ENCODE measurements at places on chromosomes 3 and 15.

GRCh38 chr3:115246461-115247020 lies 99.5 kb upstream of the ZBTB20 start:
- DNase-seq: no peak

- no peak for DNase-seq
Observed at GRCh38 chr15:80587816-80588456, 107.2 kb upstream of the ABHD17C start.

- no peak for DNase-seq
Observed at GRCh38 chr3:160129459-160130061, 95.7 kb upstream of the C3orf80 start.

- no peak for DNase-seq
Observed at GRCh38 chr15:59206623-59207183, at the start of gene LDHAL6B. Gene LDHAL6B, plus strand, starts transcription at chr15:59206843. Its CDS starts 98 bp downstream, at chr15:59206941.

DNA sequence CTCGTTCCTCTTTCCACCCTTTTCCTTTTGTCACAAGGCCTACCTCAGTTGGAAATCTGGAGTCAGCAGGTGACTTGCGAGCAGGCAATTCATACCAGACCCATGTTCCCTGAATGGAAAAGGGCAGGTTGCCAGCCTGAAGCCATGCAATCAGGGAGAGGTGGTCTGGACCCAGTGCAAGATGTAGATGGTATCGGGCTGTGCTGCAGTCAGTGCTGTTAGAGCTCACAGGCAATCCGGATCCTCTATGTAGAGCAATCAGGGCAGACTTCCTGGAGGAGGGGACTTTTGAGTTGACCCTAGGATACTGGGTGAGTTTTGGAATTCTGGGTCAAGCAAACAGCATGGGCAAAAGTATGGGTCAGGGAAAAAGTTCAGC lies 18.9 kb downstream of the LOXL1 start:
- DNase-seq: no peak

- DNase-seq: no peak
Observed at GRCh38 chr15:75659928-75660645, 12.4 kb downstream of the SNX33 start.

DNA sequence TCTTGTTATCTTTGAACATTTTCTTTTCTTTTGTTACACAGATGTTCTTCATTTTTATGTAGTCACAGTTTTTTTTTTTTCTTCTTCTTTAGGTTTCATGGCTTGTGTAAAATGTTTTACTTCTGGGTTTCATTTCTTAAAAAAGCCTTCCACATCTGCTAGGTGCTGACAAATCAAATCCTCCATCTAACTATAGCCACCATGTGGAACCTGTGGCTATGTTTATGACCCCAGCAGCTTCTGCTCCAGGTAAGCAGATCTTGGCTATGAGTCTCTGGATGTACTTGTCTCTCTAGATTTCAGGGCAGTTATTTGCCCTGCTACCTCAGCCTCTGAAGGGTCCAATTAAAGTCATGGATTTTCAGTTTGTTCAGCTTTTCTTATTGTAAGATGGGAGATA lies 44.5 kb downstream of the OXSM start:
- no peak for DNase-seq

GRCh38 chr3:123586131-123586530 lies 1.3 kb upstream of the HACD2 start:
- DNase-seq: peak; percentile 64

DNA sequence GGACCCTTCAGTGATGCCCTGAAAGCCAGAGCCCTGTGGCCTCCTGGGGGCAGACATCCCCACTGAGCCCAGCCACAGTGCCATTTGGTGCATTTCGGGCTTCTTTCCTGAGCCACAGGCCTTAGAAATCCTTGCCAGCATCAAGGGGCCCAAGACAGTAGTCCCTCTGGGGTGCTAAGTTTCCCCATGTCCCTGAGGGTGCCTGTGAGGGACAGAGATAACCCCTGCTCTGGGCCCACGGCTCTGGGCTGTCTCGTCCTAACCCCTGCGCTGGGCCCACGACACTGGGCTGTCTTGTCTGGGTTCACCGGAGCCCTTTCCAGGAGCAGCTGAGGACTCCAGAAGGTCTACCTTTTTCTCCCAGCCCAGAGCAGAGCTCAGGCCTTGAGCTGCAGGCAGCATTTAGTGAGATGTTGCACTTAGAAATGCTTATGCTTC lies 45.1 kb upstream of the FGD5 start:
- no peak for DNase-seq

GRCh38 chr3:197858133-197858532 lies 67.1 kb downstream of the LRCH3 start:
- no peak for DNase-seq

DNA sequence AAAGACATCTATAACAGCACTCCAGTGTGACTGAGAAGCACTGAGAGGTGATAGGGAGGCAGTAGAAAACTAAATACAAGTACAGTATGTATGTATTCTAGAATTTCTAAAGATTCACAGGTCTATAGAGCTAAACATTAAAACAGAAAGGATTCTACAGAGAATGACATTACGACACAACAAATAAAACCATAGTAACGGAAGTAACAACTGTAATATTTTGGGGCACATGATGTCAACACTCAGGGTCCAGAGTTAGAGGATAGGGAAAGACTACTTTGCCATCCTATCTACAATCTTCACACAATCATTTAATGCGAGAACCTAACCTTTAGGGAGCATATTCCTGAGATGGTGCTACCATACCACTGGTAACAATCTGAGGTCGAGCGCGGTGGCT lies 13.6 kb downstream of the UBXN7 start:
- no peak for DNase-seq

DNA sequence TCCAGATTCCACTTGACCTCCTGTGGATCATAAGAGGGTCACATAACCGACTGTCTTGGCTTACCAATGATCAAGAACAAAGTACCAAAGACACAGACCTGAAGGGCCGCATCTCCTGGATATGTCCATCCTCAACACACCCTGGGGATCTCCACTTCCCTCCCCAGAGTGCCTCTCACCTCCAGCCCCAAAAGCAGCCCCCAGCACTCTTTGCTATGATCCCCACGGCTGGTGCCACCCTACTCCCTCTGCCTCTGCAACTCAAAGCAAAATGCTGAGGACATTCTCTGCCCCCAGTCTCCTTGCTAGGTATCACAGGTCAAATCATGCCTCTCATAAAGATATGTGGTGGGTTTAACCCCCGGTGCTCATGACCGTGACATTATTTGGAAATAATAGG lies 32.7 kb downstream of the SLCO2A1 start:
- DNase-seq: no peak

DNA sequence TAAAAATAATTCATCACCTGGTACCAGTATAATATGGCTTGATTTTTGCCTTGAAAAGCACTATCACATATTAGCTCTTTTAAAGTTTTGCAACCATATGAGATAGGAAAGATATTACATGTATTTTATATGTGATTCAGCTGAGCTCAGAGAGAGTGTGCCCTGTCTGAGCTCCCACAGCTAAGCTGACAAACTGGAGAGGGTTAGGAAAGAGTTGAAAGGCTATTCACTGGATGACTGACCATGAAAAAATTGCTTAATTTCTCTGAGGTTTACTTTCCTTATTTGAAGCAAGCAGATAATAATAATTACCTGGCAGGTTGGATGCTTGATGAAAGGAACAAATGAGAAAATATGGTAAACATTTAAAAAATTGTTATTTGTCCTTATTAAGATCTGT lies 97.4 kb upstream of the CCDC80 start:
- no peak for DNase-seq

DNA sequence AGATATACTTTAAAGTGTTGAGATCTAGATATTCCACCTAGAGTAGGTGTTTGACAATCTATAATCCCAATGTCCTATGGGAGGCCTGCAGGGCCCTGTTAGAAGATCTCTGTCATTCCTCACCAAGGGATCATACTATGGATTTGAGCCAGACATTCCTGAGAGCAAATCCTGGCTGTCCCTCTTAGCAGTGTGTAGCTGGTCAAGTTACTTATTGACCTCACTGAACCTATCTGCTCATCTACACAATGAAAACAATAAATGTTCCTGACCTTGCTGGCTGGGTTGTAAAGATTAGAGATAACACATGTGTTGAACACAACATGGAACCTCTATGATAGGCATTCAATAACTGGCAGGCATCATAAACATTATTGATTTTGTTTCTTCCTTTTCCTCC lies 265.6 kb upstream of the ATP11B start:
- DNase-seq: no peak

- no peak for DNase-seq
Observed at GRCh38 chr3:142604940-142605339, 8.7 kb downstream of the PLS1 start.

- no peak for DNase-seq
Observed at GRCh38 chr3:23663661-23664186, 142.0 kb upstream of the UBE2E1 start.

DNA sequence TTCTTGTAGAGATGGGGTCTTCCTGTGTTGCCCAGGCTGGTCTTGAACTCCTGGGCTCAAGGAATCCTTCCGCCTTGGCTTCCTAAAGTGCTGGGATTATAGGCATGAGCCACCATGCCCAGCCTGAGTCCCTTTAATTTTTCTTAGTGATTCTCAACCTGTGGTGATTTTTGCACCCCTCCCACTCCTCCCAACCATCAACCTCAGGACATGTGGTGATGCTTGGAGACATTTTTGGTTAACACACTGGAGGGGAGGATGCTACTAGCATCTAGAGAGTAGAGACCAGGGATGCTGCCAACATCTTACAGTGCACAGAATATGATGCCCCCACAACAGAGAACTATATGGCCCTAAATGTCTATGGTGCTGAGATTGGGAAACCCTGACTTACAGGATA lies 83.0 kb upstream of the LMOD3 start:
- DNase-seq: no peak

DNA sequence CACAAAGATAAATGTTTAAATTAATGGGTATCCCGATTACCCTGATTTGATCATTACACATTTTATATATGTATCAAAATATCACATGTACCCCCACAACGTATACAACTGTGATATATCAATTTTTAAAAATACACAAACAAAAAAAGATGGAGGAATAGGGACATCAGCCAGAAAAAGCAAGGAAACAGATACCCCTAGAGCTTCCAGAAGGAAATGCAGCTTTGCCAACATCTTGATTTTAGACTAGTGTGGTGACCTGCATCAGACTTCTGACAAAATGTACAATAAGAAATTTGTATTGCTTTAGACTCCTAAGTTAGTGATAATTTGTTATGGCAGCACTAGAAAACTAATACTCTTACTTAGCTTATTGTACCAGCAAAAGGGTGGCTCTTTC lies 483.8 kb downstream of the TUSC7 start:
- DNase-seq: no peak

GRCh38 chr15:66822114-66822513 lies 120.1 kb downstream of the SMAD6 start:
- no peak for DNase-seq

DNA sequence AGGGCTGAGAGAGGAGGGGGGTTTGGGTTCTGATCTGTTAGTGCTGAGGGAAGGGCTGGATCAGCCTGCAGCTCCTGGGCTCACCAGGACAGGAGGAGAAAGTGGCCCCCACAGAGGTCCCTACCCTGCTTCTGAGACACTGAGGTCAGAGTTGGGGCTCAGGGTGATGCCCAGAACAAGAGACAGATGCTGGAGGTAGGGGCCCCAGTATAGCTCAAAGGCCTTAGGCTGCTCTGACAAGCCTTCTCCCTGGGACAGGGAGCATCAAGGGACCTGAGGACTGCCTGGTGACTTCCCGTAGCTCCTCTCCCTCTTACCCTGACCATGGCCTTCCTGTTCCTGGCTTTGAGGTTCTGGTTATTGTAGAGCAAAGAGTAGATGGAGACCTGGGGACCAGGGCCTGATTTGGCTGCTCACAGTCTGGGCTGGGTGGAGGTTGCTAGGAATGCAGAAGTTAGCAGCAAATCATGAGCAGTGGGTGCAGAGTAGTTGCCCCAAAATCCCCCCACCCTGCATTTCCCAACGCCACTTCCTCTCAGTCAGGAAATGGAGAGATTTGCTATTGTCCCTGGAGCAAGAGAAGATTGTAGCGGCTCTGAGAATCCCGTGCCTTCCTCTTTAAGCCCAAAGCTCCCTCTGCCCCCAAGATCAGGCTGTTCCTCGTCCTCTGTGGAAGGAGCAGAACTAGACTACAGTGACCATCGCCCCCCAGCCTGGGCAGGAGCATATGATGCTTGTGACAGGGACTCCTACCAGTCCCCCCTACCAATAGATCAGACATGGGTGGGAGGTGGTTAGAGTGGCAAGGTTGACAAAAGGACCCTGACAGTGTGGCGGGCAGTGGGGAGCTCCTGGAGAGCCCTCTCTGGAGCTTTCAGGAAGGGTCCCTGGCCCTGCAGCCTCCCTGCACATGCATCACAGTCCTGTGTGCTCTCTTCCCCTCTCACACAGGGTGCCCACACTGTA lies 47.4 kb upstream of the SEC22A start:
- no peak for DNase-seq

GRCh38 chr15:96736384-96736783 lies 405.9 kb downstream of the NR2F2 start:
- DNase-seq: no peak

GRCh38 chr3:106125321-106125720 lies 256.5 kb upstream of the CBLB start:
- no peak for DNase-seq

All from stimulated activated CD4-positive, alpha-beta T cell treated with anti-CD3 and anti-CD28 coated beads, Interleukin-15, amount 100 ng/mL, for 24 hours (primary cell).